ENCODE measurements at places on chromosomes 11 and 22.
A peak's percentile ranks its signal among the peaks of the same experiment; 100 is the strongest.

DNA sequence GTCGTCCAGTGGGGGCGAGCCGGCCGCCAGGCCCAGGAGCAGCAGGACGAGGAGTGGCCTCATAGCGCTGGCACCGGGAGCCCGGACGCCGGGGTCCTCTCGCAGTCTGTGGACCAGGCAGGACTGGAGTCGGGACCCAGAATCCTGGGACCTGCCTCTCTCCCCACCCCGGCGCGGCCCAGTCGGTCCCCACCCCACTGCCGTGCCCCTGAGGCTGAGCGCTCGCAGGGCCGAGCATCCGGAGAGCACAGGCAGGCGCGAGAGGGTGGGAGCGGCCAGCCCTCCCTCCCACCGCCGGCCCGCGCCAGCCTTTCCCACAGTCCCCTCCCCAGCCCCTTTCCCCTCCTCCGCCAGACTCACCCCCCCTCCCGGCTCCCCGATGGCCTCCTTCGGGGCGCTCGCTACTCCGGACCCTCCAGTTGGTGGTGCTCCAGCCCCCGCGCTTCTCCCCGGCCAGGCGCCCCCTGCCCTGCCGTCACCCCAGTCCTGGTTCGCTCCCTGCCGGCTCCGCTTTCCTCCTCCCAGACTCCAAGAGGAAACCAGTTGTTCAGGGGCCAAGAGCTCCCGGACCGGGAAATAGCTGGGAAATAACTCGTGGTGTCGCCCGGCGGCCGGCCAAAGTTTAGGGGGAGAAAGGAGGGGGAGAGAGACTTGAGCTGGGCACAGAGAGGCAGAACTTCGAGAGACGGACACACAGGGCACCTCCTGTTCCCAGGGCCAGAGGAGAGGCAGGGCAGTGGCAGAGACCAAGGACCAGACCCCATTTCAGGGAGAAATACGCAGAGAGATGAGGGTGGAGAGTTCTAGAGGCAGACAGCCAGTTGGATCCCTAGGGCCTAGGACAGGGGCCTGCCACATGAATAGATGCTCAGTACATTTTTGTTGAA lies at the start of gene C1QTNF5:
Gene C1QTNF5 (minus strand): TSS at position 549 of the 887 bp plus-strand sequence. CDS start 486 bp downstream, at position 63.
- DNase-seq = no peak

- DNase-seq = no peak
Observed at GRCh38 chr22:24954856-24955255, 2.3 kb downstream of the KIAA1671 start.

- no peak for DNase-seq
Observed at GRCh38 chr11:74139151-74139918, 31.5 kb downstream of the C2CD3 start.

DNA sequence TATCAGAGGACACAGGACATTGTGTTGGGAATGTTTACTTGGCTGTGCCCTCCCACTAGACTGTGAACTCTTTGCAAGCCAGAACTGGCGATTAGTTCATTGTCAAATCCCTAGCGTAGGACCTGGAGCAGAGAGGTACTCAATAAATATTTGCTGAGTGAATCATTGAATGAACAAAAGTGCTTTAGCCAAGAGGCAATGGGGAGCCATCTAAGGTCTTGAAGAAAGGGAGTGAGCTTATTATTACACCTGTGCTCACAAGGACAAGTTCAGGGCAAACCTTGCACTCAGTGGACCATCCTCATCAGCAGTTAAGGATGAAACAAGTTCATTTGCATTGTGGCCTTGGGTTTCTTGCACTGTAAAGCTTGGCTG lies 1.1 kb upstream of the RASSF10 start:
- no peak for DNase-seq

DNA sequence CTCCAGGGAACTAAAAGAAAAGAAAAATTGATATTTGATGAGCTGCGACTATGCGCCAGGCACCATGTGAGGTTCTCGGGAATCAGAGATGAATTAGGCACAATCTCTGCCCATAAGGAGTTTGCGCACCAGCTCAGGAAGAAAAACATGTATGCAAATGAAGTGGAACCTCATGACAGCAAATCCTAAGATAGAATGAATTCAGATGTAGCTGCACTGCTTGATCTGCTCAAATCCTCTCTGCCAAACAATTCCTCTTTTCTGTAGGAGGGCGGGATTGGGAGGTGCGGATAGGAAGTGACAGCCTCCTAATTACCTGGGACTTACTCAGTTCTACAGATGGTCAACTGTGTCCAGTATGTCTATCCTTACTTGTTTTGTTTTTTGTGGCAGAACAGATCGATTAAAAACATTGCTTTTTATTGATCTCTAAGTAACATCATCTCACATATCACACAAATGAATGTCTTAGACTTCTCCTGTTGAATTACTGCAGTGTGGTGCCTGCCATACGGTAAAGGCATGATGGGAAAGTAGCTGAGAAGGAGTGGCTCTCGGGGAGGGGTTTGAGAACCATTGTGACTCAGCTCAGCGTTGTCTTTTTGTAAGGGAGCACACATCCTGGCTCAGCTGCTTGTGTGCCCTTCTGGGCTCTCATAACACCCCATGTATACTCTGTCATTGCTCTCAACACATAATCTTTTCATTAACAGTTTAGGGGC lies 13.9 kb downstream of the CRTAM start:
- peak; percentile 47 for DNase-seq

GRCh38 chr11:34213366-34213765 lies 107.9 kb downstream of the NAT10 start:
- DNase-seq = no peak

DNA sequence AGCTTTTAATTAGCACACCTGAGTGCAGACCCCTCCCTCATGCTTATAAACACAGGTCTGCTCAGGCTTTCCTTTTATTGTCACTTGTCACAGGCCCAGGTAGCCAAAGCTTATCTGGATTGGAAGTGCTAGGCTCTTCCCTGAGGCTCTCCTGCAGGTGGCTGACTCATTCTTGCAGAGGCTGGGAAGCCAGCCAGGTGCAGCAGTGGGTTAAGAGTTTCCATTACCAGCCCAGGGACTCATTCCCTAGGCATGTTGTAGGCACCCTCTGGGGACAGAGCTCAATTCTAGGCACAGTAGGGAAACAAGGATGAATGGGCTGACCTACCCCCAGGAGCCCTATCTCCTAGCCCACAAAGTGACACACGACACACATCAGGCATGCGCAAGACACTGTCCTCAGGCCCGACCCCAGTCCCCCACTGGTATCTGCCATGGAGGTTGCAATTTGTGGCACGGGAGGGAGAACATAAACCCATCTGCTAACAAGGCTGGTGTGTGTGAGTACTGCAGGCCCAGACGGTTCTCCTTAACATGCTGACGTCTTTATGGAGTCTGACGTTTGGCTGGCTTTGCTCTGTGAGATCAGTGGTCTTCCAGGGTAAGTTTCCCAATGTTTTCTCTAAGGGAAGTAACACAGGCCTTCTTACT lies 94.2 kb downstream of the ABTB2 start:
- DNase-seq = no peak

DNA sequence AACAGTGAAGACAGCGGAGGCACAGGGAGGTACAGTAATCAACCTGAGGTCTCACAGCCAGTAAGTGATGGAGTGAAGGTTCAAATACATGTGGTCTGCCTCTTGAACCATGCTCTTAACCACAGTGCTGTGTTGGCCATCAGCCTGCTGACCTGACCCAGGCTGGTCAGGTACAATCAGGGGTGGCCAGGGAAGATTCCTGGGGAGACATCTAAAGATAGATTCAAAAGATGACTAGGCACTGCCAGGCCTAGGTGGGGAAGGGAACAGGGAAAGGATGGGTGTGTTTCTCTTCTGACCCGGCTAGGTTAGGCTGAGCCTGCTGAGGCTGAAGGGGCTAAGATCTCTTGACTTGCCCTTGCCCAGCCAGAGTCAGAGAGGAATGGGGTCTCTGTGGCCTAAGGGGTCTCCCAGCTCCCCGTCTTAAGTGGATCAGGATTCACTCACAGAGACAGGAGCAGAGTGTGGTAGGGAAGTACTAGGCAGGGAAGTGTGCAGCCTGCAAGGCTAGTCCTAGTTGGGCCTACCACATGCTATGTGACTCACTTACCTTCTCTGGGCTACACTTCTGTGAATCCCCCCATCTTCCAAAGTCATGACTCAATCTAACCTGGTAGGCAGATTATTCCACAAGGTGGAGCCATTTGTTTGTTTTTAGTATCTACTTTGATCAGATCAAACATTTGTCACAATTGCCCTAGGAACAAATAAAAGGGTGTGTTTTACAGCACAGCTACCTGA lies 10.4 kb upstream of the SREBF2 start:
- DNase-seq = peak; percentile 85

DNA sequence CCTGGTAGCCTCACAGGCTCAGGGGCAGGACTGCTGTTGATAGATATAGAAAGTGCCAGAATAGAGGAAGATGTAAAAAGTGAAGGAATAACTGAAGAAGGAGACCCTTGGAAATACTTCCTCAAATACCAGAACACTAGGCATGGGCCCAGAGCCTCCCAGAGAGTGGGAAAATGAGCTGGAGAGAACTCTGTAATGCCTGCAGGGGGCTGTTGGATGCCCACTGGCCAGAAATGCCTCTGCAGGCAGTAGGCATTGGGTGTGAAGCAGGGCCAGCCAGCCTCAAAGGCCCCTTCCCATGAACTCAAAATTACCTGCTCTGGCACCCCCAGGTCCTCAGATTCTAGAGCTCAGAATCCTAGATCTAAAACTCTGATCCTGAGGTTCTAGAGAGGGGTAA lies 15.1 kb downstream of the P2RY2 start:
- no peak for DNase-seq

- no peak for DNase-seq
Observed at GRCh38 chr11:22508665-22509064, 117.0 kb downstream of the FANCF start.

DNA sequence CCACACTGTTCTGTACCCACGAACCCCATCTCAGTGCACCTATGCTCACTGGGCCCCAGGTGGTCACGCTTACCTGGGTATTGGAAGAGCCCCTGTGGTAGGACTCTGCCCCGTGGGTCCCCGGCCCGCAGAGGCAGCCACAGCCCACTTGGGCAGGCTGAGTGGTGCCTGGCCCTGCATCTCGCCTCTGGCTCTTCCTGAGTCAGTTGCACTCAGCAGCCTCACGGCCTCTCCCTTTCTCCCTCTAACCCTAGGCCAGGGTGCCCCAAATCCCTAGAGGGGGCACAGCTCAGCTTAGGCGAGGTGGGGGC lies 9.7 kb downstream of the CRELD2 start:
- no peak for DNase-seq

- no peak for DNase-seq
Observed at GRCh38 chr11:2924381-2924780, 4.8 kb downstream of the PHLDA2 start.

DNA sequence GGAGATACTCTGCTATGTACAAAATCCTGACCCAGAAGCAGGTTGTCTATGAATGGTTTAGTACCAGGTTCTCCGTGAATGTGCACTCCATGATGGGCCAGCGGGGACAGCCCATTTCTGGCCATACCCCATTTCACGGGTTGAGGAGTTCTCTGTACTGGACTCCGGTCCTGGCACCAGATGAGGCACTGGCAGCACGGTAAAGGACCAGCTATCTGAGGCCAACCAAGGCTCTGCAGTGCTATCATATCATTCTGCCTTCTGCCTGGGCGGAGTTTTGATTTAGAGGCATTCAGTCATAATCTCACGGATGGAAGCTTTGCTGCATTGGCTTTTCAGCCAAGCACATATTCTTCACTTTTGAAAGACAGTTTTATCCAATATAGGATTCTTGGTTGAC lies 18.5 kb upstream of the KMT5B start:
- DNase-seq = no peak

GRCh38 chr11:128367573-128367972 lies 219.8 kb downstream of the ETS1 start:
- peak; percentile 77 for DNase-seq

DNA sequence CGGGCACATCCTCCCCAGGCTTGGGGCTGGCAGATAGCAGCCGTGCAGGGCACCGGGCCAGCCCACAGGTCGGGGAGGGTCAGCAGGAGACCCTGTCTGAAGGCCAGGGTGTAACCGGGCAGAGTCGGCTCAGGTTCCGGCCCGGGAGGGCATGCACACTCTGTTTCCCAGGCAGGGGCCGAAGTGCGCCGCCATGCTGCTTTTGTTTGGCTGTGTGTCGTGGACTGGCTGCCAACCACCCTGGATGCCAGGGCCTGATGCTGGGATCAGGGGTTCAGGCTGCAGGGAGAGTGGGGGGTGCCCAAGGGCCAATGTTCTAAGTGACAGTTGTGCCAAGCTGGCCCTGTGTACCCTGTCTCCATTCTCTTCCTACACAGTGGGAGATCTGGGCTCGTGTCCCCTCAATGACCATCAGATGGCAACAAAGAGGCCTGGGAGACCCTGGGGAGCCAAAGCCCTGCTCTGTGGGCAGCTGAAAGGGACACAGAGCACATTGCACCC lies 120.9 kb upstream of the B3GAT1 start:
- no peak for DNase-seq

DNA sequence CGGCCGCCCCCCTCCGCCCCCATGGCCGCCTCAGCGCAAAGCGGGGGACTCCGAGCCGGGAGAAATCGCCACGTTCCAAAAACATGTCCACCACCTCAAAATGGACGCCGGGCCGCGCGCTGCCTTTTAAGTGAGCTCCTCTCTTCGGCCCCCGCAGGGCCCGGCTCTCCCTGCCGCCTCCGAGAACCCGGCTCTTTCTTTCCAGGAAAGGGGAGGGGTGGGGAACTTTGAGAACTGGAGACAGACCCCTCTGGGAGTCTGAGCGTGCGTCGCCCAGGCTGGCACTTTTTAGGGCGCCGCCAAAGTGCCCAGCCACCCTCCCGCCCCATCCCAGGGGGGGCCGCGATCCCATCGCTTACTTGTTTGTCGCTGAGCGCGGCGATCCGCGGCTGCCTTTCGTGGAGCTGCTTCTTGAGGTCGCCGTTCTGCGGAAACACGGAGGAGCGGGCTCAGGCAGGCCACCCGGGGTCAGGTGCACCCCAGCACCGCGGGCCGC lies 1.6 kb downstream of the PHF21B start:
- DNase-seq = no peak

DNA sequence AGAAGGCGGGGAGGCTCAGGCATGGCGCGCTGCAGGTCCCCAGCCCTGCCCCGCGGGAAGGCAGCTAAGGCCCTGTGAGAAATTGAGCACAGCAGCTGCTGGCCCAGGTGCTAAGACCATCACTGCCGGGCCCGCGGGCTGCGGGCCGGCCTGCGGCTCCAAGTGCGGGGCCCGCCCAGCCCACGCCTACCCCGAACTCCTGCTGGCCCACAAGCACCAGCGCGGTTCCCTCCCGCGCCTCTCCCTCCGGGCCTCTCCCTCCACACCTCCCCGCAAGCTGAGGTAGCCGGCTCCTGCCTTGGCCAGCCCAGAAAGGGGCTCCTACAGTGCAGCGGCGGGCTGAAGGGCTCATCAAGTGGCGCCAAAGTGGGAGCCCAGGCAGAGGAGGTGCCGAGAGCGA lies 4.6 kb upstream of the RDX start:
- no peak for DNase-seq

DNA sequence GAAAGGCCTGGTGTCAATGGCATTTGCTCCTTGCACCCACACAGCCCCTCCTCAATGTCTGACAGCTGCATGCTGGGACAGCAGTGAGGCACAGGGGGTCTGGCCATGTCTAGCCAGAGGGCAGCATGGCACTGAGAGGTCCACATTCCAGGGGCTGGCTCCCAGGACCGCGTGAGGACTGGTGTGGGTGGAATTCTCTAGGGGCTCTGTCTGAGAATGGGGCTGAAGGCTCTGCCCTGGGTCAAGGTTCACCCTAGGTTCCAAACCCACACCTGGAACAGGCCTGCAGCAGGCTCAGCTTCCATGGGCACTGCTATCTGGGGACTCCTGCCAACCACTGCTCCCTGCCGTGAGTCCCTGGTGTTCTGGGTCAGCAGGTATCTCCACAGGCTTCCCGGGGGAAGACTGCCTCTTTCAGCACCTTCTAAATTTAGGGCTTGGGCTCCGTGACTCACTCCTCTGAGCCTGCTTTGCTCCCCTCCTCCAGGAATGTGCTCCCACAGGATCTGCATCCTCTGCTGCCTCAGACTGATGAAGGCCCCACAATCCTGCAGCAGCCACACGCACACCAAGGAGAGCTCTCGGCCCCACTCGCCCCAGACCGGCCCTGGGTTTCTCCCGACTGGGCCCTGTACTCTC lies 4.2 kb downstream of the STARD10 start:
- no peak for DNase-seq
